ENCODE measurements at places on chromosomes 2 and 18.

GRCh38 chr2:58757971-58758370 lies 516.8 kb upstream of the FANCL start:
- DNase-seq, result peak; percentile 7

GRCh38 chr2:134445985-134446382 lies 192.1 kb downstream of the MGAT5 start:
- no peak for DNase-seq

- DNase-seq, result no peak
Observed at GRCh38 chr2:241030883-241031282, 32.5 kb downstream of the SNED1 start.

DNA sequence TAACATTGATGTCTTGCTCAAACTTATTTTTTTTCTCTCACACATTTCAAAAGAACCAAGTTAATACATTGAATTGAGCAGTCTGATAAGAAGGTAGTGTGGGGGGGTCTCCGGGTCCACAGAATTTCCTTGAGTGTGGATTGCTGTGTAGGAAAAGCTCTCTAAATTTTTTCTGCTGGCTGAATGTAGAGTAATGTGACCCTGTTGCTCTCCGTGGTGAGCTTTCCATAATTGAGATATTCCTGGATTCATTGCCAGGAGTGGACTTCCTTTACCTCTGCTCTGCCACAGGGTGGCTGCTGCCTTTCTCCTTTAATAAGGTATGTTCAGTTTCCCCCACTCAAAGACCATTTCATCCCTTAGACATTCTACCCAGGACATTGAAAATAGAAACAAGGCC lies 50.9 kb downstream of the PKP4 start:
- no peak for DNase-seq

- DNase-seq, result no peak
Observed at GRCh38 chr2:218081695-218082094, 12.6 kb downstream of the RUFY4 start.

Data from cerebellar cortex (tissue), 1 donor.